AG04449 (cell line): ENCODE measurements at places on chromosomes 2 and 18.

- no peak for DNase-seq
Observed at GRCh38 chr2:47639467-47639866, 143.5 kb upstream of the MSH6 start.

DNA sequence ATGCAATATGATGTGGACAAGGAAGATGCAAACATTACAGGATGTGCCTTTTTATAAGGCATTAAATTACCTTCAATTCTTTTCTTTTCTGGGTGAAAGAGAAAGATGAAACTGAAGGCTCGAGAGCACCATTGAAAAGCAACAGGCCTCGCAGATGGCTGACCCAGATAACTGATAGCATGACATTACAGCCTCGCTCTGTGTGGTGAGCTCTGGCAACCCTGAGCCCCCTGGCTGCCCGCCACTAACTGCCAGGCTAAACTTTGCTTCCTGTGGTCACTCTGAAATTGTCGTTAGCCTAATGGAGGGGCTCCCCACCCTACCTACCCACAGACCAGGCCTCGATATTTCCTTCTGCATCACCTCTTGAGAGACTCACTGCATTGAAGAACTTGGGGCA, 516.8 kb upstream of the FANCL start:
- DNase-seq, result no peak

- no peak for DNase-seq
Observed at GRCh38 chr18:26547646-26548414, 523 bp downstream of the KCTD1 start.

DNA sequence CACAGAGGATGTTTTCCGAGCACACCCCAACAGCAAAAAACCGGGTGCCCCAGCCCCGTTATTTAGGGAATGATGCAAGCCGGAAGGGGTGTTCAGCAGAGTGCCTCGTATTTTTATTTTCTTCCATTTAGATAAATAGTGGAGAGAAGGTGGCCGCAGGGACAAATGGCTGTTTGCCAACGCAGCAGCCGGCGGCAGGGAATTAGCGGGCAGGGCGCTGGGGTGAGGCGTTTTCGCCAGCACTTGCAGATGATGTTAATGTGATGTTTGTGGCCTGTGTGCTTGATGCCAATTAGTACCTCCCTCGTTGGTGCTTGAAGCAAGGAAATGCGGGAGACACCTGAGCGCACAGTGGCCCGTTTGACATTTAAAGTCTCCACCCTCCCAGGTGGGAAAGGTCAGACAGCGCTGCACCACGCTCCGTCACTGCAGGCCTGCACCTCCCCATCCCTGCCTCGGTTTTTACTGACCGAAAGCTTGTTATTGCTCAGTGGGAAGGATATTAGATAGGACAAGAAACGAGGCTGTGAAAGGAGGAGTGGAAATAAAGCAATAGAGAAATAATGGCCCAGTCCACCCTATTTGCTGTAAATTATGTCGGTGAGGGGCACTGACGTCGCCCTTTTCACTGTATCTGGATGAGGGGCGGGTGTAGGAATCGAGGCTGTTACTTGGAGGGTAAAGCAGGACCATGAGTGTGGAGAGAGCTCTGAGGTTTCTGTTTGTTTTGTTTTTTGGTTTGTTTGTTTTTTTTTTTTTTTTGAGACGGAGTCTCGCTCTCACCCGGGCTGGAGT, 39.1 kb downstream of the NFATC1 start:
- DNase-seq, result no peak
